ENCODE measurements at places on chromosomes 4 and X. TPM values are rescaled to one million over a fixed set of nuclear protein-coding genes. Genes with fewer than 3 reads are reported as not detected.
A peak's percentile ranks its signal among the peaks of the same experiment; 100 is the strongest.

The QRFPR gene
- not detected for total RNA-seq

The ACSL1 gene
- 11.3 TPM for total RNA-seq

- H3K4me1 ChIP-seq, result peaks cover 21% of the 10 kb centered on the region
- H3K27ac ChIP-seq, result no peak overlapping the region
- DNase-seq, result no peak
- no peaks in the 10 kb centered on the region for H3K27me3 ChIP-seq
- no peak overlapping the region for H3K4me3 ChIP-seq
These were observed 190.6 kb downstream of the PTTG2 start for GRCh38 chr4:38150766-38151165.

DNA sequence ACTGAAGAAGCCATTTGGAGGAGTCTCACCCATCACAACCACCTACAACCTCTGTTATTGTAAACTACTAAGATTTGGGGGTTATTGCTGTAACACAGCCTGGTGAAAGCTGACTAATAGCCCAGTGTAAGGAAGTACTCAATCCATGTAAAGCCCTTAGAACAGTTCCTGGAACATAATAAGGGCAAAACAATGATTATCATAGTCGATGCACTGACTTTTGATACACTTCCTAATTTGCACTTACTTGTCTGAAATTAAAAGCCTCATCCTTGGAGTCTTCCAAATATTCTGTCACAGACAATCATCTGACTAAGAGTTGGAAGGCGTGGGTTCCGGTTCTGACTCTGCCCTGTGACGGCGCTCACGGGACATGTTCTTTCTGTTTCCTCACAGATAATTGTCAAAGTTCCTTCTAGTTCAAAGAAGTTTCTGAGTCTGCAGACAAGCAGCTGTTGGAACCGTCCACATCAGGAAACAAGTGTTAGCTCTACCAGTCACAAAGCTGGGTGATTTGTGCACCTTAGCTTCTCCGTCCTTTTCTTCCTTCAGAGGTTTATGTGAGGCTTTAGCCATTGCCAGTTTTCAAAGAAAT lies 33.4 kb upstream of the RASGEF1B start:
- H3K27me3 ChIP-seq, result no peaks in the 10 kb centered on the region
- peaks cover 20% of the 10 kb centered on the region for H3K4me1 ChIP-seq
- DNase-seq, result peak; percentile 52
- H3K27ac ChIP-seq, result peak overlapping the region; percentile 67
- peak overlapping the region; percentile 8 for H3K4me3 ChIP-seq

- DNase-seq, result no peak
- H3K27ac ChIP-seq, result no peak overlapping the region
- H3K4me1 ChIP-seq, result no peaks in the 10 kb centered on the region
- H3K36me3 ChIP-seq, result no peaks in the 10 kb centered on the region
- H3K4me3 ChIP-seq, result no peak overlapping the region
These were observed 139.0 kb downstream of the UNC5C start for GRCh38 chr4:95409750-95410149.

GRCh38 chr4:26238778-26239679 lies 81.8 kb upstream of the RBPJ start:
- no peaks in the 10 kb centered on the region for H3K36me3 ChIP-seq
- no peak for DNase-seq
- H3K27ac ChIP-seq, result no peak overlapping the region
- no peaks in the 10 kb centered on the region for H3K27me3 ChIP-seq

GRCh38 chr4:89894649-89895550 lies at the start of gene MMRN1:
TSS of gene MMRN1 (plus strand) at chr4:89894854. CDS start at chr4:89894972, 118 bp downstream.
- H3K4me3 ChIP-seq, result peak within 1 kb of the TSS; percentile 25
- no peaks in the 10 kb centered on the region for H3K27me3 ChIP-seq
- H3K4me1 ChIP-seq, result peaks cover 23% of the 10 kb centered on the region
- no peak for DNase-seq
- no peaks in the 10 kb centered on the region for H3K36me3 ChIP-seq
